ENCODE measurements at places on chromosomes 4 and X.

DNA sequence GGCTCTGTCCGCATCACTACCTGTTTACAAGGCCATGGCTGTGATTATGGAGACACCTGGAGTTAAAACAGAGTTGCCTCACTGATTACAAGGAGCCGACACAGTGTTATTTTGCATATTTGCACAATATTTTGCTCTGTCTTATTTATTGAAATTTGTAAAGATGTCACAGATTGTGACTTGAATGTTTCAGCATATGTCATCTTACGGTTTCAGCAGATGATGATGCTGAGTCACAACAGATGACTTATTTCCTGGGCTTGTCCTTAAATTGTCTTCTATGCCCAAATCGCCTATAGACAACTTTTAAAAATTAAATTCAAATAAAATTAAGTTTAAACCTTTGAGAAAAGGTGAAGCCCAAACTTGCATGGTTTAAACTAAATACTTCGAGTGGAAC, 87.1 kb upstream of the INPP4B start:
- no peak for DNase-seq

GRCh38 chr4:93184053-93184452, 644.5 kb upstream of the ATOH1 start:
- no peak for DNase-seq

DNA sequence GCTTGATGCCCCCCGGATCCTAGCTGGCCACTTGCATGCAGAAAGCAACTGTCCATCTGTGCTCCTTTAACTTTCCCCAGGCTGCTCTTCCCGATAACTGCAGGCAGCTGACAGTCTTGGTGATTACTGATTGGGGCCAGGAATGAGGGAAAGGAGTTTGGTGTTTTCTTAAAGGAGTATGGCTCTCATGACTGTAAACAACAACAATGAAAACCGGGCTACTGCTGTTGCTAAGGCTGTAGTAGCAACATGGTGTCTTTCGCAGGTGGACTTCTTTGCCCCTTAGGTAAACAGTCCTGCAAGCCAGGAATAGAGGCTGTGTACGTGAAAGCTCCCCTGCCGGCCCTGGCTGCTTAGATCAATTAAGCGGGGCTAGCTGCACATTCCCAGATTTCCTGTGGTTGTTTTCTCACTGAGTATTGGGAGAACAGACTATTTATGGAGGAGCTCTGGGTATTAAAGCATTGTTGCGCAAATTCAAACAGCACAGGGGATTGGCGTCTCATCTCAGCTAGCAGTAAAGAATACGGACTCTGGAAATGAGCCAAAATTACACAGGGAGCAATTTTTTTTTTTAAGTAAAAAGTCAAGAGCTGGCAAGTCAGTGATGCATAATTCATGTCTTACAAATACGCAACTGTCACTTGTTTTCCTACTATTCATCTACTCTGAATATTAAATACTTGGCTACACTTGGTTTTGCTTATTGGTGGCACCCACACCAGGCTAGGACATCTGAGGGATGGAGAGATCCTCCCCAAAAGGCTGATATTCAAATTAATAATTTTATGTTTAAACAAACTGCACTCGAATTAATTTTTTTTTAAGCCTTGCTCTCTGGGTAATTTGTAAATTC, 61.6 kb upstream of the NAP1L5 start:
- no peak for DNase-seq

DNA sequence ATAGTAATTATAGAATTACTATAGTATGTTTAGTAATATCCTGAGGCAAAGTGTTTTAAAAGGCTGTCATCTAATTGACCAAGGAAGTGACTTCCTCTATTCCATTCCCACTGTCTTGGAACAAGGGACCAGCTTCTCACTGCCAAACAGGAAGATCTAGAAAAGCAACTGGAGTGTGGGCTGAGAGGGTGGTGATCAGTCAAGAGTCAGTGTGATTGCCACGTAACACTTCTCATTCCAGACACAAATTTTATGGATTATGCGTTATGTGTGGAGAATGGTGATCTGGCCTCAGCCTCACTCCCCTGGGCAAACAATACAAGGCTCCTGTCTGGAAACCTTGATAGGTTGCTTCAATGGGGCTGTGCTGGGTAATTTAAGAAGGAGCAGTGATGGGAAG, 60.0 kb downstream of the RRAGB start:
- DNase-seq, result no peak

DNA sequence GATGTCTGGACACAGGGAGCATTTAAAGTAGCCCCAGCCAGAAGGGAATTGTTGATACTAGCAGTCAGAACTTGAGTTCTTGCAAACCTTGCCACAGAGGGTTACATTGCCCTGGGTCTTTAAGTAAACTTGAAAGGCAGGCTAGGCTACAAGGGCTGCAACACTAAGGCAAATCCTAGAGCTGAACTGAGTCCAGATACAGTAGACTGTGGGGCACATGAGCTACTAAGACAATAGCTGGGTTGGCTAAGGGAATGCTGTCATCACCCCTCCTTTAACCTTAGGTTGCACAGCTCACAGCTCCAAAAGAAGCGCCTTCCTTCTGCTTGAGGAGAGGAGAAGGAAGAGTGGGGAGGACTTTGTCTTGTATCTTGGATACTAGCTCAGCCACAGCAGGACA, 35.6 kb downstream of the SH3BGRL start:
- DNase-seq, result no peak

DNA sequence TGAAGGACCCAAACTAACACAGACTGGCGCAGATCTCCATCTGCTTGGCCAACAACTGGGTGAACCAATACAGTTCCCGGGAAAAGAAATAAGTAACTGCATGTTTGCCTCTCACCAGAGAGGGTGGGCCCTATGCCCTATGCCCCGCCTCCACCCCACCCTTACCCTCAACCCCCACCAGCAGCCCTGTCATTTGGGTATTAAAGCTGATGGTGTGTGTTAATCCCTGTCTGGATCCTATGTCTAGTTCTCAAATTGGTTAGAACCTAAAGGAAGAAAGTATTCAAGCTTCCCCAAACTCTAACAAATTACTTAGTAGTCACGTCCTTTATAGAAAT, 19.0 kb downstream of the SMPX start:
- DNase-seq, result no peak

DNA sequence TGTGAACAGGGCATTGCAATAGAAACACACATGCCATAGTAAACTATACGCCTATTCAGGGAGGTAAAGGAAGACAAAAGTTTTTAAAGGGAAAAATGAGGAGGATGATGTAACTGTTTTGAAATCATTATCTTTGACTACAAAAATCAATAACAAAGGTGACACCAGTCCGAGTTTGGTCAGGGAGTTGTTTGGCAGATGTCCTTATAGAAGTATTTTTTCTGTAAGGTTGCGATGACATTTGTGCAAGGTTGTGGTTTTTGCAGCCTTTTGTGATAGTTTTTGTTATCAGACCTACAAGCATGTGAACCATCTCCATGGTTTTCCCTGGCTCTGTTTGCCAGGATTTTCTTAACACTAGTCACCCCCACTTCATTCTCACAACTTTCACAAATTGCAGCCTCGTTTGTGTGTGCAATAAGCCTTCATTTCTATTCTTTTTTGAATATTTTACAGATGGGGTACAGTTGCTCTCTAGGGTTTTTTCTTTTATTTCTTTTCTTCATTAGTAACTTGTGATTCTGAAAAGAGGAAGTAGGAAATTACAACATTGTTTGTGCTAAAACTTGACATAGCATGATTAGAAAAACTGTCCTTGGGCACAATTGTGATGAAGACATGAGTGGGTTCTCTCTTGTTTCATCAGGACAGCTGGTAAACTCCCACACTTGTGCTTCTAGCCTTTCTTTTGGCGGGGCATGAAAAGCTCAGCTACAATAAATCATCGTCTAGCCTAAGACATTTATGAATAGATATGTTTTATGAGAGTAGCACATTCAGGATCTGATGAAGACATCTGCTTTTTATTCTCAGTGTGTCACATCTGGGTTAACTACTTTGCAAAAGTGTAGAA, 60.2 kb upstream of the PNPLA4 start:
- no peak for DNase-seq

DNA sequence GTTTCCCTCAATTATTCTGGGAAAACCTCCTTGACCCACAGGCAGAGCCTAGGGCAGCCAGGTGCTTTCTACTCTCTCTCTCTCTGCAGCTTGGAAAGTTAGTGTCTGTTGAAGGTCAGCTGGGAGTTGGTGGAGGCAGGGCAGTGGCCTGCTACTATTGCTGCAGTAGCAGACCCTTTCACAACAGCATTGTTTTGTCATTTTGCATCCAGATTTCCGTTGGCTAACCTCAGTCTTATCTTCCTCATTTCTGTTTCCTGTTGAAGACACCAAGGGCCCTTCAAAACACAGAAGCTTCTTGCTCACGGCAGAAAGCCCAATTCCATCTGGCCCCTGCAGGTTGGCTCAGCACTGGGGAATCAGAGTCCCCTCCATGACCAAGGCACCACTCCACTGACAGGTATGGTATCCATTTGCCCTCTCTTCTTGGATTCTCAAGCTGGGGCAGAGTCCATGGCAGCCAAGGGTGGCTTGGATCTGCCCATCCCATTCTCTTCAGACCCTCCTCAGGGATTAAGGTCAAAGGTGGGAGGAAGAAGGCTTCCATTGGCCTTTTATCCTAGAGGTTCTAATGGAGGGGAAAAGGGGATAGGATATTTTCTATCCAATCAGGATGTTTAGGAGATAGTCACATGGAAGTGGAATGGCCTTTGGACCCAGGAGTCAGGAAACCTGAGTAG, 24.6 kb downstream of the VSIG4 start:
- peak; percentile 49 for DNase-seq

- no peak for DNase-seq
Measured at GRCh38 chrX:37763400-37763799, 16.5 kb upstream of the CYBB start.

DNA sequence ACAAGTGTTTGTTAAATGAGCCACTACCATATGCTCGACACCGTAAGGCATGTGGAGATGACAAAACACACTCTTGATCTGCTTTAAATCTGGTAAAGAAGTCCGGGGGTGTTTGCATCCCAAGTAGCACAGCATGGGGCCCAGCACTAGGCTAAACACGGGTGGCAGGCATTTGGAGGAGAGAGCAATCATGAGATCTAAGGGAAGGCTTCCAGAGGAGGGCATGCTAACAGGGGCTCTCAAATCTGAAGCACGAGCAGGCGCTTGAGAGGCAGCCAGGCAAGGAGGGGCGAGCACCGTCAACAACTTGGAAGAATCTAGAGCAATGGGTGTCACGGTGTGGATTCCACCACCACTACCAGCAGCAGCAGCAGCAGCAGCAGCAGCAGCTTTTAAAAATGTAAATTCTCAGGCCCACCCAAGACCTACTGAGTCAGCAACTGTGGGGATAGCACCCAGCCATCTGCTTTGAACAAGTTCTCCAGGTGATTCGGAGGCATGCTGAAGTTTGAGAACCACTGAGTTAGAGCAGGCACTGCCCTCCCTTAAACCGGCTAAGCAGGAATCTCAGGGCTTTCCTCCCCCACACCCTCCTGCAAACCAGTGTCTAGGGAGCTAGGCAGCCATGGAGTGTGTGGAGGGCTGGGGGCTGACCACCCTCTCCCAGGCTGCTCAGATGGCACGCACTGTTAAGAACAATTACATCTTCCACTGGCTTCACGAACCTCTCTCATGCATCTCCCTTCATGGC, 70.2 kb upstream of the MAP3K15 start:
- DNase-seq, result no peak

DNA sequence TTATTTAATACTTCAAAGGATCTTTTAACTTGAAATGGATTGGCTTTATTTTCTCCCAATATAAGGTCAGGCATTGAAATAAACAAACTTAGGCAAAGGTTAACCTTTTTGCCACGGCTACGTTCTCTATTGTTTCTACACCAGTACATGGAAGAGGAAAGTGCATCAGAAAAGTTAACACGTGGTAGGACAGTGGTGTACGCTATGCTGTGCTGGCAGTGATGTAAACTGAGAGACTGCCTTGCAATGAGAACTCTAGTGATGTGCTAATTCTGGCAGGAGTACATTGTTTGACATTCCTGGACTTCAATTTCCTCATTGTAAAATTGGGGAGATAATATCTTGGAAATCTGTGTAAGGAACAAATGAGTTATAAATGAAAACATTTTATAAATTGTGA, 208.2 kb downstream of the TMA16 start:
- no peak for DNase-seq

GRCh38 chr4:81698538-81699296, 227.0 kb upstream of the RASGEF1B start:
- no peak for DNase-seq

GRCh38 chr4:186770481-186771175, 47.0 kb upstream of the FAT1 start:
- no peak for DNase-seq

DNA sequence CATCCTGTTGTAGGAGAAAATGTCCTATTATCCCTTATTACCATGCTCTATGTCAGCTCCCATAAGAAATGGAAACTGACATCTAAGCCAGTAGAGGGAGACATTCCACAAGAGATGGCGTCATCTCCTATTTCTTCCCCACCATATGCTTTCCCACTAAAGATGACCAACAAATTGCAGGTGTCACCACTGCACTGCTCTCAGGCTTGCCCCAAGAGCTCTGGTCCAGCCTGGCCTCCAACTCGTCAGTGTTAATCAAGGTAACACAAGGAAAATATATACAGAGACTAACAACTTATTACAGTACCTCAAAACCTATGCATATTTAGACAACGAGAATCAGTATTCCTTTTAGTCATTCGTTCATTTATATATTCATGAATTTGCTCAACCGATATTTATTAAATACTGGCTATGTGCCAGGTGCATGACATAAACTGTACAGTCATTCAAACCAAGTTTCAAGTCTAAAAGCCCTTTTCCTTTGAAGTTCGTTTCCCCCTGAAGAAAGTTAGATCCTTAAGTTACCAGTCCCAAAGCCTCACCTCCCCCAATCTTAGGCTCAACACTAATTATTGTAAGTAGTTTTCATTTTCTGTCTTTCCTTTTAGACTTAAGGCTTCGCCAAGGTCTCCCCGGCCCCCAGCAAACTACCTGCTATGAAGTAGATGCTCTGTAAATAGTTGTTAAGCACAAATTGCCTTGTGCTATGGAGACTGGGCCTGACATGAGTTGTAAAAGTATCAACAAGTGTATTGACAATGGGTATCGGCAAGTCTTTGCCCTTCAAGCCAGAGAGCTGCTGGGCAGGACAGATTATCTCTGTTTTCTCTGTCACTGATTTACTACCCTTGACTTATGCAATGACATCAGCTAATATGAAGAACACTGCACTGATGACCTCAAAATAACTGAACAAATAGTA, 3.1 kb upstream of the FGB start:
- DNase-seq, result no peak

DNA sequence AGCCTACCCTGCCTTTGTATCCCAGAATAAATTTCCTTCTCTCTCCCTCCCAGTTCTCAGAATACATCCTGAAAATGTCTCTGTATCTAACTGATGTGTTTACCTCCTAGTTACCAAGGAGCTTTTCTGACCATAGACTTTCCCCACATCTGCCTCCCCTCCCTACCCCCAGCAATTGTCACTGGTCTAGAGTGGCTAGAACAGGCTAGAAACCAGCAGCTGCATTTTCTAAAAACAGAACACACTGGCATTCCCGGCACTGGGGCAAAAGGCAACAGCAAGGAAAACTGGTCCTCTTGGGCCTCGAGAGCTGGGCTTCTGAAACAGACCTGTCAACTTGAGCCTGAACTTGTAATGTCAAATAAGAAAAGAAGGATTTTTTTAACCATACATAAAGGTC, 16.4 kb downstream of the TASL start:
- DNase-seq, result no peak

- DNase-seq, result peak; percentile 54
Measured at GRCh38 chrX:20412871-20413486, 146.3 kb upstream of the RPS6KA3 start.

Data from NK-92 treated with Interleukin-12 subunit alpha and Interleukin-12 subunit beta, amount 100 ng/mL, for 24 hours (cell line).